ENCODE measurements at places on chromosomes 4 and X.

DNA sequence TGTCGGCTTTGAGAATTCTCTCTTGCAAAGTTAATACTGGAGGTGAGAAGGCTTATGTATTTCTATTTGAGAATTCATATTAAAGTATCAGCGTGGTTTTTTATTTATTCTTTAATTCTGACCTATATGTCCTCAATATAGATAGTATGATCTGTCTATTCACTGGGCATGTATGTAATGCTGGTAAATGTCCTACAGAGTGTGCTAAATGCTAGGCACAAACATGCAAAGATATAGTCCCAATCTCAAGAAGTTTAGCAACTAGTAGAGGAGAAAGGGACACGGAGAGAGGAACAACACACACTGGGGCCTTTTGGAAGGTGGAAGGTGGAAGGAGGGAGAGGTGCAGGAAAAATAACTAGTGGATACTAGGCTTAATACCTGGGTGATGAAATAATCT is 11.0 kb upstream of the BMPR1B start:
- no peak for DNase-seq

DNA sequence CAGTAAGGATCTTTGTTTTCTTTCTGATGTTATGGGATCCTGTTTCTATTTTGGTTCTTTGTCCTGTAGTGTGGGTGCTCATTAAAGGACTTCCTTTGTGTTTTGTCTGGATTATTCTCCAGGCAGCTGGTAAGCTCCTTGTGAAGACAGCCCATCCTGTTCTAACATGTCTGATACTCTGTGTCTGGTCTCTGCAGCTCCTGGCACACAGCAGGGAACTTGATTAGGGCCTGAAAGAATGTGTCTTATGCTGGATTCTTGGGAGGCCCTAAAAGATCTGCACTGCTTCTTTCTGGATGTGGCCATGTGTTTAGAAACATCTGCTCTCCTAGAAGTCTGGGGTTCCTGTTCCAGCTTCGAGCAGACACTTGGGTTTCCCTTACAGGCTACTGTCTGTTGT is 38.1 kb upstream of the ATXN3L start:
- no peak for DNase-seq

DNA sequence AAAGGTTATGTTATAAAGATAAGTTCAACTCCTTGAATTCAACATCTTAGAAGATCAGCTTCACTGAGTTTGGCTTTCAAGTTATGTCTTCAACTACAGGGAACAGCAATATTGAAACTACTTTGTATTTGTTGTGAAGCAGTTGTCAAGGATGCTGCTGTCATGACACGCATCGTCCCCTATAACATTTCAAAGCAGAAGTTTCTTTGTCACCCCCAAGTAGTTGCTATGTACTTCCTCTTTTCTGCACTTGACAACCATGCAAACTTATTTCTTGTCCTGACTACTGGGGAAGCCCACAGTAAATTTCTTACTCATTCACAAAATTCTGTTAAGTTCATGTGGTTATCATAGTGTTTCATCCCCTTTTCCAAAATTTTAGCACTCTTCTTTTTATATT is 14.3 kb downstream of the ANTXR2 start:
- DNase-seq = no peak

GRCh38 chr4:7842384-7843279 is 97.0 kb downstream of the AFAP1 start:
- peak; percentile 64 for DNase-seq

GRCh38 chrX:104195489-104196084 is 29.3 kb downstream of the FAM199X start:
- DNase-seq = peak; percentile 6

- DNase-seq = no peak
Measured at GRCh38 chr4:166895771-166896170, 338.5 kb downstream of the SPOCK3 start.

GRCh38 chrX:108438110-108438623 is at the start of gene COL4A6:
Gene COL4A6, minus strand, starts transcription at chrX:108438422. Its CDS starts 226 bp downstream, at chrX:108438196.
- no peak for DNase-seq

- no peak for DNase-seq
Measured at GRCh38 chr4:171742436-171742835, 70.8 kb upstream of the GALNTL6 start.

DNA sequence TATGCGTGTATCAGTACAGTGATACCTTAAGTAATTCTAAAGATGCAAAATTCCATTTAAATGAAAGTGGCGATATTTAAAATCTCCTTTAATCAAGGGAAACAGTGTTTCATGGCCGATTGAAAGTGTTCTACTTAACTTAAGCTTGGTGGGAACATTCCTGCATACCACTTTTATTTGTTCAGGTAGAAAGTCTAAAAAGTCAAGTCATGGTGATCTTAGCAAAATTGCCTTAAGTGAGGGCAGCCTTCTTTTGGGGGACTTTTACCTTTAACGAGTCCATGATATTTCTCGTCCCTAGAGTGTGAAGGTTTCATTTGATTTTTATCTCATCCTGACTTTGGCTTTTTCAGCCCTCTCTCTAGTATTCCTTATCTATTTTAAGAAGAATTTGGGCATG is 149.2 kb downstream of the KDM6A start:
- DNase-seq = no peak

DNA sequence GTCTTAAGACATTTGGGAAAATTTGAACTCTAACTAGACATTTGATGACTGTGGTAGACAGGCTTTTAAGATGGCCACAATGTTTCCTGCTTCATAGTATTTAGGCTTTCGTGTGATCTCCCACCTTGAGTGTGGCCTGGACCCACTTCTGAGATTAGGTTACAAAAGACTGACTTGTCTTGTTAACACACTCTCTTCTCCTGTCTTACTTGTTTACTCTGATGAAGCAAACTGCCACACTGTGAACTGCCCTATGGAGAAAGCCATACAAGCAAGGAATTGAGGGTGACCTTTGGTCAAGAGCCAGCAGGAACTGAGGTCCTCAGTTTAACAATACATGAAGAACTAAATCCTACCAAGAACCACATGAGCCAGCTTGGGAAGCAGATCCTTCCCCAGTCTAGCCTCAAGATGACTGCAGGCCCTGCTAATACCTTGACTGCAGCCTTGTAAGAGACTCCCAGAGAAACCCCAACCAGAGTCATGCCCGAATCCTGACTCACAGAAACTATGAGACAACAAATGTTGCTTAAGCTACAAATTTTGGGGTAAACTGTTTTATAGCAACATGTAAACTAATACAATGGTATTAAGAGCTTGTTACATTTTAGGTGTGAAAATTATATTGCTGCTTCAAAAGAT is 20.3 kb downstream of the UBA6 start:
- no peak for DNase-seq

- no peak for DNase-seq
Measured at GRCh38 chrX:130082244-130083106, 27.8 kb downstream of the ELF4 start.

DNA sequence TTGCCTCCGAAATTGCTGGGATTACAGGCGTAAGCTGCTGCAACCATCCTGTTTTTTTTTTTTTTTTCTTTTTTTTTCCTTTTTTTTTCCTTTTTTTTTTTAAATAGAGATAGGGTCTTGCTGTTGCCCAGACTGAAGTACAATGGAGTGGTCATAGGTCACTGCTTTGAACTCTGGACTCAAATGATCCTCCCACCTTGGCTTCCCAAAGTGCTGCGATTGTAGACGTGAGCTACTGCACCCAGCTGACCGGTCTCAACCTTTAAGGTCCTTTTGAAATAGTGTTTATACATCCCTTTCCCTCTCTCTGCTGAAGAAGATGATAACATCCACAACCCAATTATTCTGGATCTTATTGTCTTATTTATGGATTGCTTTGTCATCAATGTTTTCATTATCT is 548.7 kb downstream of the GBA3 start:
- no peak for DNase-seq

DNA sequence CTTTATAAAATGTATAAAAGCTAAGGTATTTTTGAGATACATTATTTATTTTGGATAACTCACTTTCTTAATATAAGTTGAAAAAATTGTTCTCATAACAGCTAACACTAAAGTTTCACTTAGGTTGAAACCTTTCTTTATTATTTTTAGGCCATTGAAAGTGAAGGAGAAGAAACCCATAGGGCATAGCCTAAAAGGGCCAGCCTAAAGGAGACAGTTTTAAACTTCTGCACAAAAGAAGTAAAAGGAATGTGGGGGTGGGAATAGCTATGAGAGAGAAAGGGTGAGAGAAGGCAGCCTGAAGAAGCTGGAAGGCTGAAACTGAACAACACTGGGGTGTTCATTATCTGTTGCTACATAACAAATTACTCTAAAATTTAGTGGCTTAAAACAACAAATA is 57.6 kb upstream of the RAPGEF2 start:
- DNase-seq = no peak

DNA sequence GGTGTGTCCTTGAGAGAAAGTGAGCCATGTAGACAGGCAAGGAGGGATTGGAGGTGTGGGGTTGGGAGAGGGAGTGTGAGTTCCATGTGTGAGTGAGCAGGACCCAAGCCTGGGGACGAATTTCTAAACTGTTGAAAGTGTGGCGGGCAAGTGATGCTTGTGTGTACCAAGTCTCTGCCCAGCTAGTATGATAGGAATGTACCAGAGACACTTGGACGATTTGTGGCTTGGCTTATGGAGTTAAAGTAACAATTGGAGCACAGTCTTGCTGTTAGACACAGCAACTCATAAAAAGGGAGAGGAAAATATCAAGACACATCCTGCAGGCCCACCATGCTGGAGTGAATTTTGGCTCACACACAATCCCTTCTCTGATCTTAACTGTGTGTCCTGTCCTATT is 8.5 kb downstream of the PTTG2 start:
- no peak for DNase-seq

DNA sequence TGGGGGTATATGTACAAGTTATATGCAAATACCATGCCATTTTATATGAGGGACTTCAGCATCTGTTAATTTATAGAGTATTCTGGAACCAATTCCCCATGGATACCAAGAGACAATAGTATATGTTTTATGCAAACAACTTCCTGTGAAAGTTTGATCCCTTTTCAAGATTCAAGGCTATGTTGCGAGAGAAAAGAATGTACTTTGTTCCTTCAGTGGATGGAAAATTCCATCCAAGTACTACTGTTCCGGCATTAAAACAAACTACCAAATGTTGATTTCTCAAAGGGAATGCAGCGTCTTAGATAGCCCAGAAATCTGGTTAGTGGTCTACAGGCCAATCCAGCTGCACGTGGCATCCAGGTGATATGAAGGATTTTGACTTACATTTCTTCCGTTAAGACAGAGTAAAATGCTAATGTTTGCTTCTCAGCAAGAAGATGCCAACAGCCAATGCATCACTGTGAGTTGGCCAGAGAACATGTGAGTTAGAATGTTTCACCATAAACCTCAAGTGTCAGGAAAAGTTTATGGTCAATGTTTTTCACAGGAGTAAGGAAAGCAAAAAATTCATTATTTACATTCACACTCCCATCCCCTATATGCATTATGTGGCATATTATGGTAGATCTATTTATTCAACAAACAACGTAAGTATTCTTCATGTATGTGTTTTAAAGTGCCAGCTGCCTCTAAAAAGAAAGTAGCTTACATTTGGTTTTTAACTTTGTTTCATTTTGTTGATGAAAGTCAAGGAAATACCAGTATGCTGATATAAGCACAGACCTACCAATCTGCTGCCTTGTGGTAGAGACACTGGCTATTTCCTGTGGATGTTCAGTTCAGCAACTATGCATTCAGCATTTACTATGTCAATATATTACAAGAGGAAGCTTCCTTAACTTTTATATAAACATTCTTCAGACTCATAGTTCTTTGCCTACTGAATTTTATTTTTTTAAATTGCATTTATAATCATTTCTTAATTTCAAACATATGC is 44.4 kb downstream of the METTL14 start:
- no peak for DNase-seq

DNA sequence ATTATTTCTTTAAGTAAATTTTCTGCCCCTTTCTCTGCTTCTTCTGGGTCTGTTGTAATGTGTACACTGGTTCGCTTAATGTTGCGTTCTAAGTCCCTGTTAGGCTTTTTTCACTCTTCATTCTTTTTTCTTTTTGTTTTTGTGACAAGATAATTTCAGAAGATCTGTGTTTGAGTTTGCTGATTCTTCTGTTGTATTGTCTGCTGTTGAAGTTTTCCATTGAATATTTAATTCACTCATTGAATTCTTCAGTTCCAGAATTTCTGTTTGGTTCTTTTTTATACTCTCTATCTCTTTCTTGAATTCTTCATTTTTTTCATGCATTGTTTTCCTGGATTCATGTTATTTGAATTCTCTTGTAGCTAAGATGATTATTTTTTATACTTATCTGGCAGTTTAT is 66.3 kb upstream of the NUDT6 start:
- no peak for DNase-seq

- DNase-seq = no peak
Measured at GRCh38 chr4:4364486-4365208, 22.3 kb upstream of the NSG1 start.

DNA sequence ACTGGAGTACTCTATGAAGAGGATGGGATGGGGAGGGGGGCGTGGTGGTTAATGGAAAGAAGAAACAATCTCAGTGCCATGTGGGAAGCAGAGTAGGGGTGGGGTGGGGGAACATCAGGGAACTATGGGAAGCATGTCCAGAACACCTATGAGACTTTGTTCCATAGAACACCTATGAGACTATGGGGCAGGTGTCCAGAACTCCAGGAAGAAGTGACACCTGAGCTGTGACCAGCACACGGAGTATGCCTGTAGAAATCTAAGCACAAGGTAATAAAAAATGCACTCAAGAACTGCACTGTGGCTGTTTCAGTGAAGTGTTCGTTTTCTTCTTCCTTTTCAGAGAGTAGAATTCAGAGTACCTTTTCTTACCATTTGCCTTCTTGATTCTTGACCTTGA is 704.8 kb upstream of the TENM3 start:
- no peak for DNase-seq

DNA sequence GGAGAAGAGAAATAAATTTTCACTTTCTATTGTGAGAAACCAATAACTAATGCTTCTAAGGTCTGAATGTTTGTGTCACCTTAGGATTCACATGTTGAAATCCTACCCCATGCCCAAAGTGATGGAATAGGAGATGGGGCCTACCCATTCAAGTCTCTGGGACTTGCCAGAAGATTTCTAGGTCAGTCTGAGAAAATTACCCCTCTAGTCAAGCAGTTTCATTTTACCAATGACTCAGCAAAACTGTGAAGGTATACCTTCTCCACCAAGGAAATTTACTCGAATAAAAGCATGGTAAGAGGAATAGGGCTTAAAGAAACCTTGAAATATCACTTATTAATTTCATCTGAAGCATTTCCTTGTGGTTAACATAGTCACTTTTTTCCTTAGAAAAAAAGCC is 23.5 kb upstream of the PAPSS1 start:
- no peak for DNase-seq

- peak; percentile 3 for DNase-seq
Measured at GRCh38 chr4:142095886-142096605, 459.7 kb downstream of the IL15 start.

- no peak for DNase-seq
Measured at GRCh38 chr4:114384629-114385028, 214.0 kb upstream of the UGT8 start.

DNA sequence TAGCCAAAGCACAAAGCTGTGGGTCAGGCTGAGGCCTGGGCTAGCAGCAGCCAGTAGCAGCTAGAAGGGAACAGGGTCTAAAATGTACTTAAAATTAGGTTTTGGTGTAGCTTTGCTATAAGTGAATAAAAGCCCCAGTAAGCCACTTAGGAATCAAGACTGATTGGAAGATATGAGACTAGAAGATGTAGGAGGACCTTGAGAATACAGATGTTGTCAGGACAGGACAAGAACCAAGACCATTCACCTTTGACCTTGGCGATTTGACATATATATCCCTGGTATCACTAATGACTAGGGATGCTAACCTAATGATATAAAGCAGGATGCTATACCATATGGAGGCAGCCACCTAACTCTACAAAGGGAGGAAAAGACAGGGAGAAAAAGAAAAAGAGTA is 238.1 kb downstream of the FBXO8 start:
- DNase-seq = no peak

- DNase-seq = no peak
Measured at GRCh38 chr4:36568575-36568974, 287.2 kb downstream of the DTHD1 start.

GRCh38 chrX:65688403-65688871 is 21.0 kb downstream of the MSN start:
- no peak for DNase-seq
